Neural crest cell (in vitro differentiated cells): ENCODE measurements at places on chromosomes 12 and 14. TPM values are rescaled to one million over a fixed set of nuclear protein-coding genes. Genes with fewer than 3 reads are reported as not detected.

- peaks cover 4% of the 10 kb centered on the region for H3K4me1 ChIP-seq
- H3K36me3 ChIP-seq: peaks cover 3% of the 10 kb centered on the region
- no peak overlapping the region for H3K27ac ChIP-seq
- H3K4me3 ChIP-seq: no peak overlapping the region
- no peaks in the 10 kb centered on the region for H3K27me3 ChIP-seq
- no peak for DNase-seq
Measured at GRCh38 chr12:79451365-79451764, 239.4 kb downstream of the PAWR start.

GRCh38 chr14:46861753-46862152 is 210.2 kb upstream of the RPL10L start:
- H3K4me1 ChIP-seq: no peaks in the 10 kb centered on the region
- peaks cover 2% of the 10 kb centered on the region for H3K36me3 ChIP-seq
- H3K27me3 ChIP-seq: no peaks in the 10 kb centered on the region
- no peak overlapping the region for H3K4me3 ChIP-seq
- no peak for DNase-seq

CFAP54 gene
- total RNA-seq: 1.5 and 3.1 TPM in 2 replicates

TMEM132D gene
- 0.19 and 0.30 TPM in 2 replicates for total RNA-seq

C12orf50 gene
- 0.30 and 0.37 TPM in 2 replicates for total RNA-seq
